Activated CD8-positive, alpha-beta T cell treated with anti-CD3 and anti-CD28 coated beads for 36 hours (primary cell): ENCODE measurements at places on chromosomes 12 and 14. TPM values are rescaled to one million over a fixed set of nuclear protein-coding genes. Genes with fewer than 3 reads are reported as not detected.
A peak's percentile ranks its signal among the peaks of the same experiment; 100 is the strongest.

- no peak for DNase-seq
Measured at GRCh38 chr12:16513231-16513630, 92.7 kb downstream of the LMO3 start.

DNA sequence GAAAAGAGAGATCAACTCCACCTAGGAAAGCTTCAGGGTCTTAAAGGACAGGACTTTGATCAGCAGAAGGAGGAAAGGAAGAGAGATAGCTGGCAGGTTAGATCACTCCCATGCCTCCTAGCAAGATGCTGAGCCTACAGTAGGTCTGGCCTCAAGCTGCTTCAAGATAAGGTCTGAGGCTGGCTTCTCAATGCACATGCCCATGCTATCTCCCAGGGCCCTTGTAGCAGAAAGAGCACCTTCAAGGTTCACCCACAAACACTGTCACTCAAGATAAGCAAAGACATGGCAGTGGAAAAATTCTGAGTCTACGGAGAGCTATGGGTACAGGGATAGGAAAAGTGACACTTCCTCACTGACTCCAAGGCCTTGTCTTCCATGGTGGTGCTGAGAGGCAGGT is 14.3 kb downstream of the REM2 start:
- DNase-seq, result no peak

The BICDL1 gene
- total RNA-seq, result 103 TPM

DNA sequence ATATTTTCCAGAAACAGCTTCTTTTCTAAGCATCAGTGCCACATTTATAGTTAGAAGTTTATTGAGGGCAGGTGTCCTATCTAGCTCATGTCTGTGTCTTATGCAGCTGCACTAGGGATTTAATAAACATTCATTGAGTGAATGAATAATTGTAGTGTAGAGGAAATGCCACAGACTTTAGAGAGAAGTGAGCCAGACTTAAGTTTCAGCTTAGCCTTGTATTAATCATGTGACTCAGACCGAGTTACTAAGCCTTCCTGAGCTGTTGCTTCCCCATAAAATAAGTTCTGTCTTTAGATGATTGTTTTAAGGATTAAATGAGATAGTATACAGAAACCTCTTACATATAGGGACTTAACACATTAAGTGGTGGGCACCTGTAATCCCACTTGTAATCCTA is 236.1 kb upstream of the DDHD1 start:
- no peak for DNase-seq

- no peak for DNase-seq
Measured at GRCh38 chr12:115998794-115999478, 278.6 kb downstream of the MED13L start.

- DNase-seq, result no peak
Measured at GRCh38 chr12:570921-571794, 92.1 kb downstream of the NINJ2 start.

- DNase-seq, result no peak
Measured at GRCh38 chr14:37037636-37038387, 134.6 kb downstream of the SLC25A21 start.

The BMAL2 gene
- total RNA-seq, result 7.5 TPM

The ZBTB42 gene
- total RNA-seq, result 1.3 TPM

The GLIPR1L2 gene
- total RNA-seq, result 0.27 TPM

DNA sequence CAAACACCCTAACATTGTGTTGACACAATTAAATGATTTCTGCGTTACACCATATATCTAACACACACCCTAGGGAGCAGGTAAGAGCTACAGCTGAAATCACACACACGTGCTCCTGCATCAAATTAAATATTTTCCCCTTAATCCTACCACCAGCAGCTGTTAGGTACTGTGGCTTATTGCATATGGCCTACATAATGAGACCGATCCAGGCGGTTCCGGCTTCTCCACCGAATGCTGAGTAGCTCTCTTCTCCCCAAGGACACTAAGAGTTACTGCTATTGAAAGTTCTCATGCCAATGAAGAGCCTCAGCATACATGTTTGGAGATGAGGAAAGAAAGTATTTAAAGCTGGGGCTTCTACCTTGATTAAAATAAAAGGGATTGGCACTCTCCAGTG is 472.2 kb upstream of the STXBP6 start:
- DNase-seq, result no peak

DNA sequence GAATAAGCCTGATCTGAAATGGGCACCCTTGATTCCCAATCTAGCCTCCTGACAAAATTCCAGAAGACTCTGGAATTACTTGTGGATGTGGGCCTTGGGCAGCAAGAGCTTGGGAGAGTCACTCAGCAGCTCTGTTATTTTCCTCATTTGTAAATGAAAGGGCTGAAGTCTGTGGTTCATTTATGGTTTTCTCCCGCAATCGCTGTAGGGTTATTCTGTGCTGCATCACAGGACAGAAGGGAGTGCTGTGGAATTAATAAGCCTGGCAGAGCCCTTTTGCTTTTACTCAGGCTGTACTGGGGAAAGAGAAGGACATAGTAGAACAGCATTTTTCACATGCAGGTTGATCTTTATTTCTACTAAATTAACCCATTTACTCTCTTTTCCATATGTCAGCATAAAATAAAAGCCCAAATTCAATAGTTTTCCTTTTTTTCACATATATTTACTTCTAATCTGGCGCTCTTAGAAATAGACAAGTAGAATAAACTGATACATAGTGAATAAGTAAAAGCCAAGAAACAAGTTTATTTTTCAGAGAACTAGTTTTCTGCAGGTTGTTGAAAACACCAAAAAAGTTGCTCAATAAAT is 49.2 kb downstream of the DUSP16 start:
- DNase-seq, result no peak

The AQP2 gene
- total RNA-seq, result not detected

The PPFIBP1 gene
- total RNA-seq, result 8.8 TPM

GRCh38 chr12:109818905-109819500 is 14.2 kb downstream of the TRPV4 start:
- no peak for DNase-seq

The FKBP4 gene
- total RNA-seq, result 219 TPM

DNA sequence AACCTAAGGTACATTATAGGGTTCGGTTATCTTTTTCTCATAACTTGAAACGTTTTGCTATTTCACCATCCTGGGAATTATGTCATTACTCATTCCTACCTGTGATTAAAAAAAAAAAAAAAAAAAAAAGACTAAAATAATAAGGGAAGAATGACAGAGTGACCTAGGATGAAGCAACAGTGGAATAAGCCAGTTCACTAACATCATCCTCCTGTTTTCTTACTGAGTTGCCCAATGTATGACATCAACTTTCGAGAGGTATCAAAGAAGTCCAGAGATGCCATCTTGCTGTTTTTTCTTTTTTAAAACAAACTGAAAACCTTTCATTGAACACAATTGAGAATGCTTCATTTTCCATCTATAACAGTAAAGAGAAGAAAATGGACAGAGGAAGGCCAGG is 42.8 kb downstream of the AMN start:
- DNase-seq, result no peak

DNA sequence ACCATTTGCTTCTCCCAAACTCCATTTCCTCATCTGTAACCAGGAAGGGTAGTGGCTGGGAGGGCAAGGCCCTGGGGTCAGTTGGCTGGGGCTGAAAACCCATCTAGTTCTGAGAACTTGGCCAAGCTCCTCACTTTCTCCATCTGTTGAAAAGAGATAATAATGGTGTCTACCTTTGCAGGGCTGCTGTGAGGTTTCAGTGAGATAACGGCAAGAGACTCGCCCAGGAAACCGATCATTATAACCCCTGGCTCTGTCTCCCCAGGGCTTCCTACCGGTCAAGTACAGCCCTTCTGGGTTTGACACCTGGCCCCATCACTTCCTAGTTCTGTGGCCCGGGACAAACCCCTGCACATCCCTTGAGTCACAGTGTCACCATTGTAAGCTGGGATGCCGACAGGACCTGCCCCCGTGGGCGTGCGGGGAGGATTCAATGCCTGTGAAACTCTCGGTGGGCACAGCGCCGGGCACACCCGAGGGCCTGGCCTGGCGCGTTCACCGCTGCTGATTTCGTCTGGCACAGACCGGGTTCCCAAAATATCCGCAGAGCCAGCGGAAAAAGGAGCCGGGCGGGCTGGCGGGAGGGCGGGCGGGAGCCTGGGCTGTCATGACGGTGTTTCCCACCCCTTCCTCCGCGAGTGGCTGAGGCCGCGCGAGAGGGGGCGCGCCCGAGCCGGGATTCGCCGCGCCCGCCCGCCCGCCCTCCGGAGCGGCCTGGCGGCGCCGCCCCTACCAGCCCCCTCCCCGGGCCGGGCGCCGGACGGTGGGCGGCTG is 4.4 kb downstream of the KMT5A start:
- DNase-seq, result peak; percentile 85

DNA sequence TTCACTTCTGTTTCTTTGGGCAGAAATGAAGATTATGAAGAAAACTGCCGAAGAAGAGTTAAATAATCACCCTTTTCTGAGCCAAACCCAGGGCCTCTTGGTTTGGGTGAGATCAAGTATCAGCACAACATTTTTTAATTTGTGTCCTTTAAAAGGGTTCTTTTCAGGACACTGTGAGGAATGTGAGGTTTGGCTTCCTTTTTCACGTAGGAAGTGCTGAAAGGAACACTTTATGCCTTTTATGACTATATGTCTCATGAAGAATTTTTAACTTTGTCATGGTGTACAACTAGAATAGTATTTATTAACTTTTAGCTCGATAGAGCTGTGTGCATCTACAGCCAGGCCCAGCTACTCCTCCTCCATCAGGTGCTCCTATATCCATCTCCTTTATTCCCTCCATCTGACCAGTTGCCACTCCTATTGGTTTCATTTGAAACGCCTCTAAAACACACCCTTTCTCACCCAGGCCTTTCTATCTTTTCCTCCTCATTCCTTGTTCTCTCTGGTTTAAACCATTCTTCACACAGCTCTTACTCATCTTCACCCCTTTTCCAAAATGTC is 103.6 kb upstream of the LRIG3 start:
- no peak for DNase-seq

- no peak for DNase-seq
Measured at GRCh38 chr12:84131076-84131475, 781.5 kb downstream of the SLC6A15 start.

GRCh38 chr12:96720363-96720705 is 186.7 kb upstream of the NEDD1 start:
- peak; percentile 44 for DNase-seq

DNA sequence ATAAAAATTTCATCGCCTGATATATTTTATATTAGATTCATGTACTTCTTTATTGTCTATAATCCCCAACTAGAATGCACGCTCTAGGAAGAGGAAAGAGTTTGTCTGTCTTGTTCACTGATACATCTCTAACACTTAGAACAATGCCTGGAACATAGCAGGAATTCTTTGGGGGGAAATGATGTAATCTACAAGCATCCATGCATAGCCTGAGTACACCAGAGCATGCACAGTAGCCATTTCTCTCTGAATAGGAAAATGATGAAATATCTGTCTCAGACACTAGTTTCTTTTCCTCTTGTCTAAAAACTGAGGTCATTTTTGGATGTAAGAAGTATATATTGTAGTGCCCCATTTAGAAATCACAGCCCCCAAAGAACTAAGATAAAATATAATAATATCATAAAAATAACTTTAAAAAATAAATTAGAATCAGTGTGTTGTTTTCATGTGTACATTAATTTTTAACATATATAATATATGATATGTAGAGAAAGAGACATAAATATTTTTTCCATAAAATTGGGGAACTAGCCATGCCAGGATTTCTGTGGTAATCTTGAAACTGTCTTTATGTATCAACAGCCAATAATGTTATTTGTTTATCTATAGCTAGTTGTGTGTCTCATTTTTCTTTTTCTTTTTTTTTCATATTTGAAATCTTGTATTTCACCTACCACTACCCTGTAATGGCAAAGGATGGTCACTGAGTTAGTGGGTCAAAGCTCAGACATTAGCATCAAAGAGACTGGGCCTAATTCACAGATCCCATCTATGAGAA is 155.6 kb upstream of the TMCC3 start:
- DNase-seq, result no peak

GRCh38 chr14:71001742-71002141 is 94.5 kb downstream of the PCNX1 start:
- DNase-seq, result no peak

GRCh38 chr12:43285159-43285598 is 266.8 kb downstream of the ADAMTS20 start:
- no peak for DNase-seq

GRCh38 chr14:63051301-63051700 is 6.0 kb upstream of the KCNH5 start:
- no peak for DNase-seq

- no peak for DNase-seq
Measured at GRCh38 chr12:22796941-22797630, 172.1 kb downstream of the ETNK1 start.

The GPR84 gene
- total RNA-seq, result not detected
